ENCODE measurements at places on chromosomes 3 and 15. TPM values are rescaled to one million over a fixed set of nuclear protein-coding genes. Genes with fewer than 3 reads are reported as not detected.

- no peak for DNase-seq
- no peak overlapping the region for H3K27ac ChIP-seq
- H3K4me1 ChIP-seq: no peaks in the 10 kb centered on the region
- no peaks in the 10 kb centered on the region for H3K36me3 ChIP-seq
- H3K27me3 ChIP-seq: no peaks in the 10 kb centered on the region
- H3K4me3 ChIP-seq: no peak overlapping the region
Observed at GRCh38 chr15:49168016-49168415, 2.0 kb upstream of the GALK2 start.

DNA sequence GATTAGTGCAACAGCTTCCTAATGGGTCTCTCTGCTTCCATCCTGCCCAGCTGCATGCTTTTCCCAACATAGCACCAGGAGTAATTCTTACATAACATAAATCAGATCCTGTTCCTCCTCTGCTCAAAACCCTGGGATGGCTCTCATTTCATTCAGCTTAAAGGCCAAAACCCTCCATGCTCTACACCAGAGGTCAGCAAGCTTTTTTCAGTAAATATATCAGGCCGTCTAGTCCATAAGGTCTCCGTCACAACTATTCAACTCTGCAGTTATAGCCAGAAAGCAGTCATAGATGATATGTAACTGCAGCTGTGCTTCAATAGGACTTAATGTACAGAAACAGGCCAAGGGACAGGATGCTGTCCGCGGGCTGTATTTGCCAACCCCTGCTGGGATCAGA is 202.8 kb upstream of the UBE2E2 start:
- no peak overlapping the region for H3K4me3 ChIP-seq
- peaks cover 5% of the 10 kb centered on the region for H3K4me1 ChIP-seq
- no peak for DNase-seq
- no peaks in the 10 kb centered on the region for H3K27me3 ChIP-seq

GRCh38 chr3:99645277-99646106 is 7.1 kb downstream of the COL8A1 start:
- H3K4me3 ChIP-seq: no peak overlapping the region
- no peaks in the 10 kb centered on the region for H3K36me3 ChIP-seq
- H3K27me3 ChIP-seq: no peaks in the 10 kb centered on the region
- H3K27ac ChIP-seq: peak overlapping the region; percentile 79

DNA sequence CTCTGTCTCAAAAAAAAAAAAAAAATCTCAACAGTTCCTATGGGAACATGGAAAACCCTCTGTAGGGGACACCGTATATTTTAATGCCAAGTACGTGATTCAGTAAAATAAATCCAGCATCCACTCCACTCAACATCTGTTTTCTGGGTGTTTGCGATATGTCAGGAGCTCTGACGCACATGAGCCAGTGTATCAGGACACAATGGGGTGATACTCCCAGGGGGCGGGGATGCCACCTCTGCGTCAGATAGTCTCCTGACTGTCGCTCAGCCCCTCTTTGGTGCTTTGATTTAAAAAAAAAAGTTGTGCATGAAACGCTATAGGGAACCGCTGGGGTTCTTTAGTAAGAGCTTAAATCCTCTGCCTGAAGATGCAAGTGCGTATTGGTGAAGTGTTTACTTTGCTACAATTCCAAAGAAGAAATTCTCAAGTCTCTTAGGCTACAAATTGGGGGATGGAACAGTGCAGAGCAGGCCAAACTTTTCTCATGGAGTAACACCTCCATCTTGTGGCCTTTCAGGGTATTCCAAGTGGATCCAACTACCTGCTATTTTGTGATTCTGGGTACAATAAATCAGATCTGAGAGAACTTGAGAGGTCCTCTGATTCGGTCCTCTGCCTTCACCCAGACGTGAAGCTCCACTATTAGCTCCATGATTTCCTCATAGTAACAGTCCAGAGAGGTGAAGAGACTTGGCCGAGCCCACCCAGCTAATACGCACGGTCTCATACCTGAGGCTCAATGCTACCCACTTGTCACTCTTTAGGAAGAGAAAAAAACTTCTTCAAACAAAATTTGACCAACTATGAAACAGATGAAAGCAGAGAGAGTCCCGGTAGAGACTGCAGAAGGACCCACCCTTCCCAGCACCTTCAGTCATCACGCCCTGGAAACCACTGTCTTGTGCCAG is 9.3 kb upstream of the NR2E3 start:
- peak; percentile 55 for DNase-seq
- H3K4me3 ChIP-seq: no peak overlapping the region
- peaks cover 5% of the 10 kb centered on the region for H3K4me1 ChIP-seq
- no peaks in the 10 kb centered on the region for H3K27me3 ChIP-seq

- no peaks in the 10 kb centered on the region for H3K36me3 ChIP-seq
- no peak overlapping the region for H3K4me3 ChIP-seq
- no peaks in the 10 kb centered on the region for H3K27me3 ChIP-seq
- no peaks in the 10 kb centered on the region for H3K4me1 ChIP-seq
Observed at GRCh38 chr3:41106691-41107090, 92.6 kb upstream of the CTNNB1 start.

DNA sequence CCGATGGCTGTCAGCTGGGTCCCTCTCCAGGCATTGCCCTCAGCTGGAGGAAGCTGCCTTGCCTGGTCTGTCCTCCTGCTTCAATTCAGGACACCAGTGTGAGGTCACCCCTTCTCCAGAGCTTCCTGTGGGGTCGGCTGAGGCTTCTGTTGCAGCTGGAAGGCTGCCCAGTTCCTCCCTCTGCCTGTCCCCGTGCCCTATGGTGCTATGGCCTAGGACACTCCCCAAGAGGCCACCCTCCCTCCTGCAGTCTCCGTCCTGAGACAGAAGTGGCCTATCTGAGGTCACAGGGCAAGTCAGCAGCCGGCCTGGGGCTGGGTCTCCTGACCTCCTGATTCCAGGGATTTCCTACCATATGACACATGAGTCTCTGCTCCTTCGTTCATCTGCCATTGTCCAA is 57.9 kb downstream of the RASGRF1 start:
- no peaks in the 10 kb centered on the region for H3K36me3 ChIP-seq
- H3K4me3 ChIP-seq: no peak overlapping the region
- no peak for DNase-seq
- H3K4me1 ChIP-seq: no peaks in the 10 kb centered on the region

DNA sequence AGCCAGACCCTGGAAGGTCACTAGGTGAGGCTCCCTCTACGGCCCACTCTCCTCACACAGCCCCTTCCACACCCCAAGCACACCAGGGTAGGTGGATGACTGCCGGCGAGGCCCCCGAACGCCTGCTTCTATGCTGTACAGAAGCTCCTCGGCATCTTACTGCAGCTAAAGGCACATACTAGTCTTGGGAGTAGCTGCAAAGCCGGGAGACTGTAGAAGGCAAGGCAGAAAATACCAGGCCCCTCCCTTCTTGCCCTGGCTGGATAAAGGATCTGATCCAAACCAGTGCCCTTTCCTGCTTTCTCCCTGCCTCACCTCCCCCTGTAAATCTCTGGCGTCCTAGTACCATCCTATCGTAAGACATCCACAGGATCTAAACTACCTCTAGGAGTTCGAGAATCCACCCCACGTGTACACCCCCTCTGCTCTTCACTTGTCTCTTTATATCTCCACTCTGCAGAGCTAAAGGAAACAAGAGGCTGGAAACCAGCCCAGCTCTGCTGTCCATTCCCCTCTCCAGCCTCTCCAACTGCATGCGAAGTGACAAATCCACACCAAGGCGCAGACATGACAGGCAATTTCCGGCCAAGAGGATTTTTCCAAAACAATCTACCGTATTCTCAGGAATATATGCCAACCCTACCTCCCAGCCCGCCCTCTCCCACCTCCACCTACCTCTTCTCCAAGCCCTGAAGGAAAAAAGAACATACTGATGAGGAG is 11.8 kb downstream of the TNK2 start:
- no peaks in the 10 kb centered on the region for H3K27me3 ChIP-seq
- no peaks in the 10 kb centered on the region for H3K36me3 ChIP-seq
- H3K4me3 ChIP-seq: peak overlapping the region; percentile 42
- H3K27ac ChIP-seq: peak overlapping the region; percentile 87
- H3K4me1 ChIP-seq: peaks cover 30% of the 10 kb centered on the region

DNA sequence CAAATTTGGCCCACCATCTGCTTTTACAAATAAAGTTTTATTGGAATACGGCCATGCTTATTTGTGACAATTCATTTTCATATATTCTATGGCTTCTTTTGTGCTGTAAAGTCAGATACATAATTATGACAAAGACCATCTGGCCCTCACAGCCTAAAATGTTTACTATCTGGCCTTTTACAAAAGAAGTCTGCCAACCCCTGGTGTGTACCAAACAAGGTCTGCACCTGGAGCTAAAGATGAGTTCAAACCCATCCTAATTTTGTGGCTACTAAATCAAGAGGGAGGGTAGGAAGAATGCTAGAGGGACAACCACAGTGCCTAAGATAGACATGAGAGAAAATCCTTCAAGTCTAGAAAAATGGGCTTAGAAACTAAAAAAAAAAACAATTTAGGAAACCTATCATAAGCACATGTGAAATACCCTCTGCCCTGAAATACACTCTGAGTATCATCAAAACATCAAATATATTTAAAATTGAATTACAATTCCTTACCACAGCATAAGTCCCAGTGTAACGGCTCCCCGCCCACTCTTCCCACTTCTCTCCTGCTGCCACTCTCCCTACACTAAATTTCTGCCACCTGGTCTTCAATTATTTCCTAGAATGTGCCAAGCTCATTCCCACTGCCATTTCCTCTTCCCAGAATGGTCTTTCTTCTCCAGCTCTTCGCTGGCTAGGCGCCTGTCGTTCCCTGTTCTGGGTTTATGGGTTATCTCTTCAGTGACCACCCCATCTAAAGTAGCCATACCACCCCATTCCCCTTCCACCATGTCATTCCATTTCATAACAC is 950.7 kb upstream of the CFAP20DC start:
- no peaks in the 10 kb centered on the region for H3K4me1 ChIP-seq
- H3K36me3 ChIP-seq: no peaks in the 10 kb centered on the region
- H3K27me3 ChIP-seq: no peaks in the 10 kb centered on the region
- DNase-seq: no peak
- H3K4me3 ChIP-seq: no peak overlapping the region

DNA sequence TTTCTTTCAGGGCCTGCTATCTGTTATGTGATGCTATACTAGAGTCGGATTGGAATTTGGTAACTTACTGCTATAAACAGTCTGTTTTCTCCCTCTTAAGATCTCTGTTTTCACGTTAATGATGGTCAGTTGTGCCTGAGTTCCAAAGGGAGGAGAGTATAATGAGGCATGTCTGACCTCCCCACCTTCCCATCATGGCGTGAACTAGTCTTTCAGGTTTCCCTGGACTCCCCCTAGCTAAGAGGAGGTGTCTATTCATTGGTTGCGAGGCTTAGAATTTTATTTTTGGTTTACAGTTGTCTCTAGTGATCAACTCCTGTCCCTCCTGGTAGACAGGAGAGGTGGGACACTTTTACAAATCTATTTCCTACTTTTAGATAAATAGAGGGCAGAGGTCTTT is 27.8 kb upstream of the PXYLP1 start:
- no peaks in the 10 kb centered on the region for H3K4me1 ChIP-seq
- H3K27ac ChIP-seq: no peak overlapping the region
- no peaks in the 10 kb centered on the region for H3K36me3 ChIP-seq
- H3K27me3 ChIP-seq: peaks cover 5% of the 10 kb centered on the region
- no peak for DNase-seq
- no peak overlapping the region for H3K4me3 ChIP-seq

GRCh38 chr15:48361685-48362084 is 30.5 kb downstream of the DUT start:
- H3K4me3 ChIP-seq: no peak overlapping the region
- no peaks in the 10 kb centered on the region for H3K4me1 ChIP-seq
- H3K36me3 ChIP-seq: no peaks in the 10 kb centered on the region
- no peak for DNase-seq

FGD5 gene
- total RNA-seq: 15.9 TPM

RGMA gene
- 32.5 TPM for total RNA-seq

PLOD2 gene
- 178 TPM for total RNA-seq

AMT gene
- 24.3 TPM for total RNA-seq

ARGFX gene
- total RNA-seq: not detected

Data from transverse colon (tissue), 4 donors.